NCI-H2227 treated with DMSO at 0.1 percent for 48 hours (cell line): ENCODE measurements at places on chromosomes 3 and 15.
A peak's percentile ranks its signal among the peaks of the same experiment; 100 is the strongest.

DNA sequence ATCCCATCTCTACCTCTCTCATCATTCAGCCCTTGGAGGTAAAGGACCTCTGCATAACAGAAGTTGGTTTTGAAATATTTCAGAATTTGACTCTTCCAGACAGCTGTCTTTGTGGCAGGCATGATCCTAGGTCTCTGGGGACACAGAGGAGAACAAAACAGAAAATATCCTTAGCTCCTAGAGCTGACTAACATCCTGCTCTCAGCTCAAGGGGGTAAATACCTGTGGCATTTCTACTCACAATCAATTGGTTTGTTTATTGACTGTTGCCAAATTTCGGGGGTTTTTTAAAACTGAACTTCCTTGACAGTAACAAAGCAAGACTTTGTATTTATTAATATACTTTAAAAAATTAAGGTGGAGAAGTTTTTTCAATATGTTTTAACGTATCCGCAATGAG is 78.8 kb downstream of the EOMES start:
- DNase-seq: no peak

DNA sequence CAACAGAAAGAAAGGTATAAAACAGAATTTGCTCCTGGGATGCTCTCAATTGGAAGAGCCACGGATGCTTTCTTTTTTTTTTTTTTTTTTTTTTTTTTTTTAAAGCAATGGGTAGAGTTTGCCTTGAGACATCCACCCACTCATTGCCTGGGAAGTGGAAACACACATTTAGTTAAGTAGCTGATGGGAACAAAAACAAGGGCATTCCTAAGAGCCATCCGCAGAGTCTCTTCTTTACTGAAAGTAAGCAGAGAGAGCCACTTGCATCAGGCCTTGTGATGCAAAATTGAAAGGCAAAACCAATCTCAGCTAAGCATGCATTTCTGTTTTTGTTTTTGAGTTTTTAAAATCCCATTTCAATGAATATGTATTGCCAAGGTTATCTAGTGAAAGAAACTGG is 787.9 kb upstream of the LMCD1 start:
- DNase-seq: no peak

DNA sequence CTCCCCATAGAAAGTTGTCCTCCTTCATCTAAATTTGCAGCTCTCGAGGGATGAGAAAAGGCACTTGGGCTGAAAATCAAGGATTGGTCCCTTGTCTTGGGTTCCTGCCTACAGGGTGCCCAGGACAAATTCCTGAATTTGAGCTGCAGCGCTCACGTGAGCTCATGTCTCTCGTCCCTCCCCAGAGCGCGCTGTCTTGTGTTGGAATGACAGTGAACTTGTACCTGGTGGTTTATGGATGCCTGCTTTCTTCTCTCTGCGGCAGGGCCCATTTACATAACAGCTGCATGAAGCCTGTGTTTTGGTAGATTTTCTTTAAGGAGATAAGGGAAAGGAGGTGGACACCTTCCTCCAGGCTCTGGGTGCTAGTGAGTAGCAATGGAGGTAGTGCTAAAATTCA is 4.3 kb downstream of the RYR3 start:
- DNase-seq: no peak

DNA sequence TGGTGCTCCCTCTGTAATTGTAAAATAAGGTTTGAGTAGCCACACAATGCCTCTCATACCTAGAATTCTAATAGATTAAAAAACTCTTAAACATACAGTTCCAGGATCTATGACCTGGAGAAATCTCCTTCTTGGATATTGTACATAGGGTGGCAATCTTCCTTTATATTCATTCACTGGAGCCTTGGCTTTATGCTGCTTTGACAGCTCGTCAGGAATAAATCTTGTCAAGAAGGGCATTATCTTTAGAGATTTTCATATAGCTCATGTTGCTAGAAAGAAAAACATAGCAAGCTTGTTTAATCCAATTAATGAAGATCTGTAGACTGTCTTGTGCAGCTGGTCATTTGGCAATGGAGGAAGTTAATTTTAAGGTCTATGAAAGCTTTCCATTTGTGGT is 131.1 kb downstream of the PYDC2 start:
- peak; percentile 18 for DNase-seq

DNA sequence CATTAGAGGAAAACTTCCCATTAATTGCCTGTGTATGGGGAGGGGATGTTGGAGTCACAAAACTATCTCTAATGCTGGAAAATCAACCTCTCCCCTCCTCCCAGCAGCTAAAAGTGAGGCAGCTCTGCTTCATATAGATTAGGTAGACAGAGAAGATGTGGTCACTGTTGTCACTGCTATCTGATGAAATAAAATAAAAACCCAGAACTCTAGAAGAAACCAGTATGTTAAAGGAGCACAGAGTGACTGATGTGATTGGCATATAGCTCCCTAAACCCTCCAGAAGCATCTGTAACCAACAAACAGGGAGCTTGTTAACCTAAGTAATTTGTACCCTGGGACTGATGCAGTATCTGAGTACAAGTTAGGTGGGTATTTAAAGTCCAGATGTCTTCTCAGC is 211.9 kb upstream of the TRIM42 start:
- DNase-seq: no peak

GRCh38 chr3:45997942-45998341 is 2.3 kb upstream of the FYCO1 start:
- DNase-seq: no peak

DNA sequence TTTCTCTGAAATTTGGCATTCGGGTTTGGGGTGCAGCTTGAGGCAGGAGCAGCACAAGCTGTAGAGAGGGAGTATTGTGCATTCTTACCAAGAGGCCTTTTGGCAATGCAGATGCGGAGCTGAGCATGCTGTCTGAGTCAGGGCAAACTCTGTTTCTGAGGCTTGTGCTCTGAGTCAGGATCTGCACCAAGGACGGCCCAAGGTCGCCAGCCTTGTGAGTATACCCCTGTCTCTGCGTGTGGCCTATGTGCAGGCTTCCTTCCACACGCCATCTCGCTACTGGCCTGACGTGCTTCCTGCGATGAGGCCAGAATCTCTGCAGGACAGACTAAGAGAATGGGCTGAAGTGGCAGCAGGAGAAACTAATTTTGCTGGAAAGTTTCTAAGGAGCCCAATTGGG is 83.8 kb upstream of the ROPN1 start:
- no peak for DNase-seq

DNA sequence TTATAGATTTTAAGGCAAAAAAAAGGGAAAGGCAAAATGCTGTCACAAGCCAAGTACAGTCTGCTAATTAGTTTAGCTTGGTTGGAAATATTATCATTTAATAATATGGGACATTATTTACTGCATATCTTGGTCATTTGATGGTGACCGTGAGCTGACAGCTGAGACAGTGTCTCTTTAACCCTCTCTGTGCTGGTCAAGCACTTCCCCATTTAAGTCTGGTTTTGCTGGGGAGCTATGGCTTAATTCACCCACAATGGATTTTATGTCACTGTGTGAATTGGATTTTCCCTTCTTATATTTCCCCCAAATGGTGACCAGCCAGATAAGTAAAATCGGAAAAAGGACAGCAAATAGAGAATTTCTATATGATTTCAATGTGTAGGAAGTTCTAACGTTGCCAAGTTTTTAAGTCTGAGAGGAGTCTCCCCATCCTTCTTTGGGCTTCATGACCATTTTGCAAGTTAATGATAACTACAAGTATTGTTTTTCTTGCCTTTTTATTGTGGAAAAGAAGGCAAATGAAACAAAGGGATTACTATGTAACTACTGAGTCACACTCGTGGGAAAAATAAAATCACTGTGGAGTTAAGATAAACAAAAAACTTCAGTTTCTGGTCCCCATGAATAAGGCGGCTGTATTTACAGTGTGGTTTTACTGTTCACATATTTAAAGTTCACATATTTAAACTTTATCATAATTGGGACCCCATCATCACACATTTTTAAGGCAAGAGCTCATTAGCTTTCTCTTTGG is 373.5 kb downstream of the NR2F2 start:
- DNase-seq: no peak

GRCh38 chr3:52136513-52136912 is 17.7 kb downstream of the POC1A start:
- DNase-seq: no peak

GRCh38 chr15:67839499-67839928 is 331 bp downstream of the RNU6-1 start:
- peak; percentile 66 for DNase-seq
